Stimulated activated CD4-positive, alpha-beta T cell treated with anti-CD3 and anti-CD28 coated beads, Interleukin-1b, Interleukin-23, amount 100 ng/mL, for 48 hours (primary cell): ENCODE measurements at places on chromosomes 2 and 18.

GRCh38 chr18:56992777-56993176, 154.1 kb upstream of the BOD1L2 start:
- no peak for DNase-seq

GRCh38 chr2:857081-857480, 93.6 kb upstream of the SNTG2 start:
- DNase-seq = no peak

DNA sequence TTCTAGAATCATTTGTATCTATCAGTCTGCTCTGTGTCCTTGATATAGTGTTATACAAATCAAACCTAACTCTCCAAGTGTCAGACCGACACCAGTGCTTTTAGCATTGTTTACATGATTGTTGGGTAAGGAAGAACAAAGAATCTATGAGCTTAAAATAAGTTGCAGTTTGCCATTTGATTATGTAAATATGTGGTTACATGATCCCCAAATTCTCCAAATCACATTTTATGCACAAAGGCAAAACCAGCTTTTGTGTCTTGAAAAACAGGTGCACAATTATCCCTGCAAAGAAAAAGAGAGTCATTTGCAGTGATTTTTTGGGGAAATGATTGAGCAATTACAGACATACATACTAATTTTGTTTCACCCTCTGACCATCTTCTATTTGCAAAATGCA, 652.6 kb upstream of the CHAC2 start:
- DNase-seq = no peak

- no peak for DNase-seq
Measured at GRCh38 chr2:177692783-177693269, 300.3 kb downstream of the AGPS start.

- DNase-seq = no peak
Measured at GRCh38 chr2:16359961-16360360, 305.7 kb downstream of the CYRIA start.

DNA sequence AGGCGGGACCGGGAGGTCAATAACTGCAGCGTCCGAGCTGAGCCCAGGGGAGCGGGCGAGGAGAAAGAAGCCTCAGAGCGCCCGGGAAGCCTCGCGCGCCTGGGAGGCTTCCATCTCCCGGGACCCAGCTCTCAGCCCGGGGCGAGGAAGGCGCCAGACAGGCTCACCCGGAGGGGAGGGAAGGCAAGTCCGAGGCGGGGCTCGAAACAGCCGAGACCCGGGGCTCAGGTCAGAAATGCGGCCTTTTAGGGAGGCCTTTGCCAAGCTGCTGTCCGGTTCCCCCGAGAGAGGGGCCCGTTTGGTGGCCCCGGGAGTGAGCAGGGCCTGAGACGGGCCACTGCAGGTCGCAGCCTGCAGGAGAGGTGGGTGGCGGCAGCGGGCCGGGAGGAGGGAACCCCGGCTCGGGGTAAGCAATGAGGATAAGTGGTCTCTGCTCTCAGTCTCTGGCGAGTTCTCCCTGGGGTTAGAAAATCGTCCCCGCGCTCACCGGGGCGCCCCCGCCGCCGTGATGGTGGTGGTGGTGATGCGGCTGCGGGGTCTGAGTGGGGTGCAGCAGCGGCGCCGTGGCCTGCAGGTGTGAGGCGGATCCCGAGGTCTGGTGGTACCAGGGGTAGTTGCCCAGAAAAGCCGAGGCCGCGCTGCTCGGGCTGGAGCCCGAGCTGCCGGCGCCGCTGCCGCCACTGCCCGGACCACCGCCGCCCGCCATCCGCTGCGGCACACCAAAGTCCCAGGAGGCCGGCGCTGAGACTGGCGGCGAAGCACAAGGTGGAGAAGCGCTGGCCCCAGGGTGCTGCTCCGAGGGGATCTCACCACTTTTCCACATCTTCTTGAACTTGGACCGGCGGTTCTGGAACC, 2.4 kb downstream of the DLX2 start:
- DNase-seq = no peak

- DNase-seq = no peak
Measured at GRCh38 chr18:43571078-43571689, 293.9 kb upstream of the SYT4 start.
